ENCODE measurements at places on chromosomes 5 and 9. TPM values are rescaled to one million over a fixed set of nuclear protein-coding genes. Genes with fewer than 3 reads are reported as not detected.

Gene AP3S1
- total RNA-seq, result 35.5 TPM

Gene MAP1B
- 0.31 TPM for total RNA-seq

Gene CER1
- not detected for total RNA-seq

Gene NR5A1
- total RNA-seq, result not detected

Gene CRB2
- not detected for total RNA-seq

Gene CCNI2
- total RNA-seq, result 0.23 TPM

Gene RLN2
- 1.4 TPM for total RNA-seq

Gene SPINK13
- not detected for total RNA-seq

Gene TRIP13
- total RNA-seq, result 0.57 TPM

GRCh38 chr9:112705768-112706427 lies 12.0 kb downstream of the INIP start:
- H3K4me3 ChIP-seq, result no peak overlapping the region
- H3K27me3 ChIP-seq, result no peaks in the 10 kb centered on the region
- H3K27ac ChIP-seq, result no peak overlapping the region
- H3K36me3 ChIP-seq, result peaks cover 4% of the 10 kb centered on the region
- H3K4me1 ChIP-seq, result no peaks in the 10 kb centered on the region

- H3K36me3 ChIP-seq, result no peaks in the 10 kb centered on the region
- DNase-seq, result no peak
Observed at GRCh38 chr5:42621242-42621641, 135.4 kb upstream of the CCDC152 start.

GRCh38 chr9:77764894-77765780 lies 117.0 kb upstream of the GNA14 start:
- no peak overlapping the region for H3K27ac ChIP-seq
- H3K4me1 ChIP-seq, result no peaks in the 10 kb centered on the region
- no peak overlapping the region for H3K4me3 ChIP-seq
- H3K36me3 ChIP-seq, result no peaks in the 10 kb centered on the region
- H3K27me3 ChIP-seq, result no peaks in the 10 kb centered on the region

GRCh38 chr9:132744881-132745755 lies 74.9 kb downstream of the GTF3C4 start:
- H3K4me1 ChIP-seq, result no peaks in the 10 kb centered on the region
- DNase-seq, result no peak
- no peak overlapping the region for H3K4me3 ChIP-seq
- peaks cover 2% of the 10 kb centered on the region for H3K27me3 ChIP-seq
- H3K27ac ChIP-seq, result no peak overlapping the region

GRCh38 chr5:51618234-51618633 lies 235.0 kb downstream of the ISL1 start:
- no peak overlapping the region for H3K27ac ChIP-seq
- H3K4me1 ChIP-seq, result no peaks in the 10 kb centered on the region
- DNase-seq, result no peak
- no peak overlapping the region for H3K4me3 ChIP-seq

DNA sequence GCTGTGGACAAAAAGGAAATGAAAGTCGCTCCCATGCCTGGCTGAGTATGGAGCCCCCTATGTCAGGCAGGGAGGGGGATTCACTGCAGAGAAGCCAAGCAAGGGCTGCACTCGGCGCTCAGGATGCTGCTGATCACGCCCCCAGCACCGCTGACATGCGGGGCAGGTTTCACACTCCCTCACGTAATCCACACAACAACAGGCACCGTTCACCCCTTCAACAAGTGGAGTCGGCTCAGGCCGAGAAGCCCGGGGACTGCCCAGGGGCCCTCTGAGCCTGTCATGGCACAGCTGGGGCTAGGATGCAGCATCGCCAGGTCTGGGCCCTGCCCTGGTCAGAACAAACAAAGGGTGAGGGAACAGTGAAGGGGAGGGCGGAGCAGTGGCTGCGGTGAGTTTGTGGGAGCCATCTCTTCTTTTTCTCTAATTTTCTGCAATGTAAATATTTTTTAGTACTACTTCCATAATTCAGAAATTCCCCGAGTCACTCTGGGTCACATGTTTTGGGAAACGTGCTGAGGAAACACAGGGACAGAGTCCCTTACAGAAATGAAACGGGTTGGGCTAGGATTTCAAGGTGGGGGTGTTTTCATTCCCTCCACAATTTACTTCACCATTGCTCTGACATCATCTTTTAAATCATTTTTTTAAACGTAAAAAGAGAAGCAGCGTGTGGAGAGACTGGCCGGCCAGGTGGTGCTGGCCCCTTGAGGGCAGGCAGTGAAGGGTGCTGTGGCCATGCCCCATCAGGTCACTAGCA lies 49.8 kb downstream of the PRRT1B start:
- no peak overlapping the region for H3K27ac ChIP-seq
- H3K4me1 ChIP-seq, result peaks cover 31% of the 10 kb centered on the region
- no peak overlapping the region for H3K4me3 ChIP-seq
- H3K27me3 ChIP-seq, result no peaks in the 10 kb centered on the region

DNA sequence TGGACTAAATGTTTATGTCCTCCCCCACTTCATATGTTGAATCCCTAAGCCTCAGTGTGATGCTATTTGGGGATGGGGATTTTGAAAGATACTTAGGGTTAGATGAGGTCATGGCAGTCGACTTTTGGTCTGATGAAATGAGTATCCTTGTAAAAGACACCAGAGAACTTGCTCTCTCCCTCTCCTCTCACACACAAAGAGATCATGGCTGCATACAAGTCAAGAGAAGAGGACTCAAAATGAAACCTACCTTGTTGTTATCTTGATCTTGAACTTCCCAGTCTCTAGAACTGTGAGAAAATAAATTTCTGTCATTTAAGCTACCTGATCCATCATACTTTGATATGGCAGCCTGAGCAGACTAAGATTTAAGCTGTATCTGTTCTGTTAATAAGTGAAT lies 144.0 kb upstream of the HAPLN1 start:
- H3K4me1 ChIP-seq, result no peaks in the 10 kb centered on the region
- H3K4me3 ChIP-seq, result no peak overlapping the region
- H3K27me3 ChIP-seq, result no peaks in the 10 kb centered on the region
- no peak for DNase-seq
- H3K36me3 ChIP-seq, result no peaks in the 10 kb centered on the region
- H3K27ac ChIP-seq, result no peak overlapping the region

GRCh38 chr9:113646946-113647914 lies 183.7 kb downstream of the RGS3 start:
- no peaks in the 10 kb centered on the region for H3K4me1 ChIP-seq
- DNase-seq, result no peak
- no peak overlapping the region for H3K27ac ChIP-seq
- peaks cover 2% of the 10 kb centered on the region for H3K27me3 ChIP-seq
- H3K4me3 ChIP-seq, result no peak overlapping the region
- no peaks in the 10 kb centered on the region for H3K36me3 ChIP-seq

DNA sequence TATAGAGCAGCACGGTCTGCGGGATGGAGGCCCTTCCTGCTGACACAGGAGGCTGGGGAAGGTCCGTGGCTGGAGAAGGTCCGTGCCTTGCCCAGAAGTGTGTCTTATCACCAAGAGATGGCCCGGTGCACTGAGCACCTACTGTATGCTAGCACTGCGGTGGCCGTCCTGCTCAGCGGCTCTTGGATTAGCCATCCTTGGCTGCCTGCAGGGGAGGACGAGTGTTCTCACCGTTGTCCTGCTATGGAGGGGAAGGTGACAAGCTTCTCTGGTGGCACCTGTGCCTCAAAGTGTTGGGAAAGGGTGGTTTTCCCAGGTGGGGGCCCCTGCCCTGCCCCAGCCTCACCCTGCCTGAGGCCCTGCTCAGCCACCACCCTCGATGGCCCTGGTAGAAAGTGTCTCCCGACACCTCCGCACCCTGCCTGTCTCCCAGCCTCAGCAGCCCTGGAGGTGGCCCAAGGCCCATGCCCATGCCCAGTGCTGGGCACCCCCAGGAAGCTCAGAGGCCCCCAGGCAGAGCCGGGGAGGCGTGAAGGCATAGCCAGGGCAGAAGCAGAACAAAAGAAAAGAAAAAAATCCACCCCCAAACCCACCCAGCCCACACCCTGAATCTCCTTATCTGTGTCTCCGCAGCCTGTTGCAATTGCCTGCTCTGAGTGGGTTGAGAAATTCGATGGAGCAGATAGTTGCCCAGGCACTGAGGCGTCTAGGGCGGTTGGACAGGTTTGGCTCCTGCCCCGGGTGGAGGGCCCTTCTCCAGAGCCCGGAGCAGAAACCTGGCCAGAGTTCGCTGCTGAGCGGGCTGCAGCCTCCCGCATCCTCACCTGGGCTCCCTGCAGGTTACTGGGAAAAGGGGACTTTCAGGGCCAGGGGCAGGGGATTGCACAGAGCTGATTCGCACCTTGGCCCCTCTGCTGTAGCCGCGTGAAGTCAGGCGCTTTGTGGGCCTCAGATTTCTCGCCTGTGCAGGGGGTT lies 30.5 kb downstream of the RXRA start:
- DNase-seq, result no peak
- peaks cover 5% of the 10 kb centered on the region for H3K4me1 ChIP-seq
- no peaks in the 10 kb centered on the region for H3K36me3 ChIP-seq
- no peaks in the 10 kb centered on the region for H3K27me3 ChIP-seq
- H3K4me3 ChIP-seq, result no peak overlapping the region

DNA sequence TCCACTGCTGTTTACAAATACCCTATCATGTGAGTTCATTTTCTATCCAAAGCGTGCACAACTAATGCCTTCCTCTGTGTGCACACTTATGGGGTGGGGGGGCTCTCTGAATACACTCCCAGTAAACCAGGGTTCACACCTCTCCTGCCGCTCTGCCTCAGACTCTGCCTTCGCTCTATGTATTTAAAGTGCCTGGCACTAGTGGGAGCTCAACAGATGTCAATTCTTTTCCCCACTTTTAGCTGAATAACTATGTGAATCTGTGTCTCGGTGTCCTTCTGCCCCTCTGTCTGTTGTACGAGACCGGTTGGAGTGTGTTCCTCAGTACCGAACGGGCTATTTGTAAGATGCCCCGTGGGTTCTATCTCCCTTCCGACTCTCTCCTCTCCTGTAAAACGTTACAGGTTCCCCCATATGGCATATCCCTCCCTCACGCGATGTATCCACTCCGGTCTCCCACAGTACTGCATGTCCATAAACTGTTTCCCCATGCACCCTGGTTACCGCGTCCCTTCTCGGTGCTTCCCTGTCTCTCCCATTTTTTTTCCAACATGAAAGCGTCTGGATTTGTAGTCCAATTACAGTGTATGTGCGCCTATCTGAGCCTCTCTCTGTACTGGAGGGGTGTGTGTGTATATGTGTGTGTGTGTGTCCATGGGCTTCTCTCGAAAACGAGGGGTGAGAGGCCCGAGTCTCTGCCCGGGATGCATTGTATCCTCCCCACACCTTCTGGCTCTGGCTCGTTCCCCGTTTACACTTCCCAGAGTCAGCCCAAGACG lies 1.6 kb downstream of the ELL2 start:
- H3K27ac ChIP-seq, result no peak overlapping the region
- peak; percentile 31 for DNase-seq
- no peaks in the 10 kb centered on the region for H3K36me3 ChIP-seq
- H3K4me1 ChIP-seq, result peaks cover 30% of the 10 kb centered on the region

GRCh38 chr9:16651446-16651964 lies 219.0 kb downstream of the BNC2 start:
- no peaks in the 10 kb centered on the region for H3K27me3 ChIP-seq
- no peaks in the 10 kb centered on the region for H3K4me1 ChIP-seq
- no peaks in the 10 kb centered on the region for H3K36me3 ChIP-seq
- no peak overlapping the region for H3K4me3 ChIP-seq
- no peak for DNase-seq
- H3K27ac ChIP-seq, result no peak overlapping the region

DNA sequence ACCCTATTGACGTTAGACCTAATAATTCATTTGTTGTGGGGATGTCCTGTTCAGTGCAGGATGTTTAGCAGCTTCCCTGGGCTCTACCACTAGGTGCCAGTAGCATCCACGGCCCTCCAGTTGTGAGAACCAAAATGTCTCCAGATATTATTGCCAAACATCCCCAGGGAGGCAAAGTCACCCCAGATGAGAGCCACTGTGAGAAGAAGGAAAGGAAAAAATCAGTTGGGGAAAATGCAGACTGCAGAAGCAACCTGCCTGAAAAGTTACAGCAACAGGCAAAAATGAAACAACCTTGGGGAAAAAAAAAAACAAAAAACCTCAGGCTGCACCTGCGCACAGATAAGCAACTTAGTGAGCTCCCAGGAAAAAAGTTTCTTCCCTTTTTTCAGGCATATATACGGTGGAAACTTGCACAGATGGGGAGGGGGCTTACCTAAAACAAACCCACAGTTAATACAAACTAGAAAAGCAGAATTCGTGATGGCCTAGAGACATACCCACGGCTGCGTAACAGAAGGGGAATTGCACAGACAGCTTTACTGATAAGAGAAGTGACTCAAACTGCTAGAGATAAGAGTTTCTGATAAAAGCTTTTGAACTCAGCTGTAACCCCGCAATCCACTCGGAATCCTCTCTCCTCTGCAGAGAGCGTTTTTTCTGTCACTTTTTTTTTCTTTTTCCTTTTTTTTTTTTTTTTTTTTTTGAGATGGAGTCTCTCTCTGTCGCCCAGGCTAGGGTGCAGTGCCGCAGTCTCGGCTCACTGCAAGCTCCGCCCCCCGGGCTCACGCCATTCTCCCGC lies 29.8 kb upstream of the FBP1 start:
- H3K27ac ChIP-seq, result peak overlapping the region; percentile 38
- H3K36me3 ChIP-seq, result no peaks in the 10 kb centered on the region
- H3K27me3 ChIP-seq, result no peaks in the 10 kb centered on the region

- H3K4me1 ChIP-seq, result no peaks in the 10 kb centered on the region
- H3K36me3 ChIP-seq, result no peaks in the 10 kb centered on the region
- no peaks in the 10 kb centered on the region for H3K27me3 ChIP-seq
- H3K4me3 ChIP-seq, result no peak overlapping the region
Observed at GRCh38 chr5:120092649-120093048, 371.5 kb upstream of the PRR16 start.

Data from natural killer cell (primary cell).